Spinal cord (tissue), 10 donors: ENCODE measurements at places on chromosomes 11 and 22. TPM values are rescaled to one million over a fixed set of nuclear protein-coding genes. Genes with fewer than 3 reads are reported as not detected.

TEX54 gene
- total RNA-seq: not detected

CDC42EP1 gene
- total RNA-seq: 4.8 TPM

UCP2 gene
- total RNA-seq: 12.2 TPM

PLCB3 gene
- total RNA-seq: 12.7 TPM

YIF1A gene
- total RNA-seq: 82.1 TPM

SLC5A12 gene
- 0.28 TPM for total RNA-seq

KREMEN1 gene
- total RNA-seq: 5.7 TPM

BACE1 gene
- total RNA-seq: 34.8 TPM

SLC22A12 gene
- not detected for total RNA-seq

KRTAP5-8 gene
- total RNA-seq: not detected

PRR5L gene
- total RNA-seq: 29.6 TPM
